ENCODE measurements at places on chromosomes 4 and X. TPM values are rescaled to one million over a fixed set of nuclear protein-coding genes. Genes with fewer than 3 reads are reported as not detected.

DNA sequence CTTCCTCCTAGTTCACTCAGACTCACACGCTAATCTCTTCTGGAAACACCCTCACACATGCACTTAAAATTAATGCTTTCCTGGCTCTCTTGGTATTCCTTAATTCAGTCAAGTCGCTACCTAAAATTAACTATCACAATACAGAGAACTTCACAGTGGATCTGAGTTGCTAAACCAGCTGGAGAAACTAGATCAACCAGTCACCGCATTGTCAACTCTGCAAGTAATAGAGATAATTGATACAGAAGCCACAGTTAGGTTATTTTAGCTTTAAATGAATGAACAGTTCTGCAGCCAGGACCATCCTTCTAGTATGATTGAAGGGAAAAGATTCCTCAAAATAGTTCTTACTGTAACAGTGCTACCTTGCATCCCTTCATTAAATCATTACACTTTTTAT, 6.0 kb upstream of the TBC1D9 start:
- no peak for DNase-seq

NWD2 gene
- not detected for polyA plus RNA-seq

HADH gene
- polyA plus RNA-seq, result 43.0 TPM

C4orf51 gene
- polyA plus RNA-seq, result not detected

PCDH7 gene
- not detected for polyA plus RNA-seq

DNA sequence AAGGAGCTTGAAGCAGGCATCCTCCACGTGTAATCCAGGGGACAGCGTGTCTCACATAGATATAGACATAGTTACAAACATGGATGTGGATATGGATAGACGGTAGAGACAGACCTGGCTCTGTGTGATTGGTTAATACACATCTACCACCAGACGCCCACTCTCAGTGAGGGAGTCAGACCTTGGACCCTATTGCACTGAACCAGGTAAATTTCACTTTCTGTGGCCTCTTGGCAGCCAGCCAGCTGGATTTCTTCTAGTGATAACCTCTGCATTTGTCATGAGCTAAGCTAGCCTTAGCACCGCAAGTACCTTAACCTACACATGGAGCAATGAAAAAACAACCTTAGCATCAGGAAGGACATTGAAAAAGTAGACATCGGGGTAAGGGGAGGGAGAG, 79.2 kb upstream of the ACSL4 start:
- no peak for DNase-seq

Data from naive thymus-derived CD4-positive, alpha-beta T cell (primary cell).